ENCODE measurements at places on chromosomes 11 and 22.
A peak's percentile ranks its signal among the peaks of the same experiment; 100 is the strongest.

DNA sequence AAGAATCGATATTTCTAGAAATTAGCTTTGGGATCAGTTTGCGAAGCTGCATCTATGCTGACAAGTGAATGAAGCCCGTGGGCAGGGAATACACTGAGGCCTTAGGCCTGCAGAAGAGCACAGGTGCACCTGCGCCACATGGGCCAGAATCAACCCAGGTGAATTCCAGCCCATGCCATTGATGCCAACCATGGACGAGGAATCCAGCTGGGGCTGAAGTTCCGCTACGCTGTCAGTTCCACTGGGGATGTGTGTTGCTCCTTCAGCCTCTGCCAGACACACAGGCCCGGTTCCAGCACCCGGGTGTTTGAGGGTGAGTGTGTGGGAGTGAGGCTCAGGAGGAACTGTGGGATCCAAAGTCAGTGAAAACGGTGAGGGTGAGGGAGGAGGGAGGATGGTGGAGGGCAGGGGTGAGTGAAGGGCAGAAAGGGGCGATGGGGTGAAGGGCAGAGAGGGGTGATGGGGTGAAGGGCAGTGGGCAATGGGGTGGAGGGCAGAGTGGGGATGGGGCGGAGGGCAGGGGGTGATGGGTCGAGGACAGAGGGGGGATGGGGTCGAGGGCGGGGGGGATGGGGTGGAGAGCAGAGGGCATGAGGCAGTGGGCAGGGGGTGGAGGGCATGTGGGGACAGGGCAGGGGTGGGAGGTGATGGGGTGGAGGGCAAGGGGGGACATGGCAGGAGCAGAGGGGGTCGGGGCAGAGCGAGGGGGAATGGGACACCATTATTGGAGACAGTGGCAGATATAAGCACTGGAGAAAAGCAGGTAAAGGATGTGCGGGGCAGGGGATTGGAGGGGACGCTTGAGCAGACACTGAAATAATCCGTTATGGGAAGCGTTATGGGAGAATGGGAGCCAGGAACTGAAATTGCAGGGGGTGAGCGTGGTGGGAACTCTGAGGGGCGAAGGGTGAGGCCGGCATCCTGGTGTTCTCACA is 931.6 kb downstream of the BRD1 start:
- DNase-seq: no peak

- DNase-seq: no peak
Measured at GRCh38 chr22:20588843-20589581, 81.6 kb downstream of the MED15 start.

- peak; percentile 46 for DNase-seq
Measured at GRCh38 chr11:70755410-70756158, 357.3 kb downstream of the CTTN start.

- no peak for DNase-seq
Measured at GRCh38 chr11:113991170-113991569, 16.3 kb downstream of the HTR3A start.

- DNase-seq: no peak
Measured at GRCh38 chr22:28956506-28956905, 73.1 kb downstream of the ZNRF3 start.

GRCh38 chr22:31983911-31984656 is 39.7 kb downstream of the YWHAH start:
- peak; percentile 4 for DNase-seq

- DNase-seq: no peak
Measured at GRCh38 chr11:124085997-124086846, 29.0 kb upstream of the VWA5A start.

GRCh38 chr11:2210366-2211112 is 38.9 kb upstream of the TH start:
- no peak for DNase-seq

DNA sequence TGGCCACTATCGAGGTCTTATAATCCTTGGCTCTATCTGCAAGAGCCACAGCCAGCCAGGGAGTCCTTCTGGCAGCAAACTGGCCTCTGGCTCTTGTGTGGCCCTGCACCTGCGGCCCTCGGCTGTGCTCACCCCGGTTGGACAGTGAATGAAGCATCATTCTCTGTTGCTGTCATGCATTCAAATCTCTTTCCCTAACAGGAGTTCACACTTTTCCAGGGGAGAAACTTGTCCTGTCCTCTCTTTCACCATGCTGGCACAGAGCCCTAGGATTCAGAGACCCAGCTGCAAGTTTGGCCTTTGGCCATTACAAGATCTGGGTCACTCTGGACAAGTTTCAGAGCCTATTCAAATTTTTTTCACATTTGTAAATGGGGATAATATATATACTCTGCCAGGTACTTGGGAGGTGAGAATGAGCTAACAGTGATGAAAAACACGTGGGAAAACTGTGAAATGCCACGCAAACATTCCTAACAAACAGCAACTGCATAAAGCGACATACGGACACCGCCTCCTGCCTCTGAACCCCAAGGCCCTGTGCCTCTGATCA is 34.2 kb downstream of the TMEM184B start:
- no peak for DNase-seq

GRCh38 chr11:82303671-82304070 is 430.0 kb downstream of the FAM181B start:
- no peak for DNase-seq

DNA sequence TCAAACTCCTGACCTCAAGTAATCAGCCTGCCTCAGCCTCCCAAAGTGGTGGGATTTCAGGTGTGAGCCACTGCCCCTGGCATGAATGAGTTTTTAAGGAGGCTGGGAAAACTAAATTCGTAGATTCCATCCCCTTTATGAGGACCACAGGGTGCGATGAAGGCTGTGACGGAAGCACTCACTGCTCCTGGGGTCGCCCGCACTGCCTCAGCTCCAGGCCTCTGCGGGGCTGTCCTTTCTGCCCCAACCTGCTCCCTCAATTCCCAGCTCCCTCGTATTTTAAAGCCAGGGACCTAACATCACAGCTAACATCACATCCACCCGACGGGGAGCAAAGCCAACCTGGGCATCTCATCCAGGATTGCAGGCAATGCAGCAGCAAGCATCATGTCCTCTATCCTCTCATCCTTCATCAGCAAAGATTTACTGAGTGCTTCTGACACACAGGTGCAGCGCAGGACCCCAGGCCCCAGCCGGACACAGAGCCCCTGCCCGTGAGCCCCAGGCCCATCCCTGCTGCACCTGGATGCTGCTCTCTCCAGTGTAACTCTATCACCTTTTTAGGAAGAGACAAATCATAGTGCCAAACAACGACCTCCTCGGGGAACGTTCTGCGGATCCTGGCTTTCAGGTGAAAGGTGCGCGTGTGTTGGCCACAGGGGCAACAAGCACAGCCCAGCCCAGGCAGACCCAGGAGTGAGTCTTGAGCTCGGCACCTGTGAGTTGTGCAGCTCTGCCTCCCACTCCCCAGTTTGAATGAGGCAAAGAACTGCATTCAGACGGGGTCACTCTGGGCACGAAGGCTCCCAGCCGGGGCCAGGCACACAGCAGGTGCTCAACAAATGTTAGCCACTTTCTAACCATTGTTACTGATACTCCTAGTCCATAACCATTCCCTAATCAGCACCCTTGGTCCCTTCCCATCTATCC is 134.3 kb downstream of the CRYBB2 start:
- DNase-seq: no peak

GRCh38 chr11:84969103-84969502 is 658.0 kb downstream of the DLG2 start:
- peak; percentile 1 for DNase-seq

- DNase-seq: peak; percentile 57
Measured at GRCh38 chr11:88337987-88338668, 592 bp upstream of the CTSC start.

GRCh38 chr11:128687321-128687720 is 6.6 kb upstream of the FLI1 start:
- DNase-seq: no peak

- no peak for DNase-seq
Measured at GRCh38 chr11:125649465-125650166, 24.7 kb downstream of the CHEK1 start.

DNA sequence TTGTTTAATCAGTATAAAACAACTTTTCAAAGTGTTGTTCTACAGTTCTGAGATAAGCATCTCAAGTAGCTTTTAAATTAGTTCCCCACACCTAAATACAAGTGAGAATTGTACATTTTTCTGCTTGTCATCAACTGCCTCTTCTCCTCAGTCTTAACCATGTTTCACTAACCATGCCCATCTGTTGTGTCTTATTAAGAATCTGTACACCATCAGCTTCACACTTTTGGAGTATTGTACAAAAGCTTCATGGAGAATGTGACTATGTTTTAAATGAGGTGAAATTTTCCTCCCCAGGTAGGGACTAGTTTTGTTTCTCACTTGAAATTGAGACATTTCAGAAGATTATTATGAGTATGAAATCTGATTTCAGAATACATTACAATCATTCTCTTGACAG is 52.4 kb downstream of the SIK2 start:
- no peak for DNase-seq

GRCh38 chr22:26672060-26672471 is 14.7 kb downstream of the MIAT start:
- DNase-seq: no peak

DNA sequence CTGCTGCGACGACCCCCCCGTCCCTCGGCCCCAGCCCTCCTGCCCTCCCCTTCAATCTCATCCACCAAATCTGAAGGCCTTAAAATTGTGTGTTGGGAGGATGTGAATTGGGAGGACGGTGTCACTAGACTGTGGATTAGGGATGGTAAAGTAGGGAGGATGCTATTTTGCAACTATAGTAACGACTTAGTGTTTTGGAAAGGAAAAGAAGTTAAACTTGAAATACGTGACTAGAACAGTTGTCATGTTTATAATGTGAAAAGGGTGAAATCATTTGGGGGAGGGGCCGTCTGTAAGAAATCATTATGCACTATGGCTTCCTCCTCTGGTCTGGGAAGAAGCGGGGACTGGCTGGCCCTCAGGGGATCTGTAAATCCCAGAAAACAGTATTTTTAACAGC is 43.4 kb upstream of the NNMT start:
- DNase-seq: no peak

DNA sequence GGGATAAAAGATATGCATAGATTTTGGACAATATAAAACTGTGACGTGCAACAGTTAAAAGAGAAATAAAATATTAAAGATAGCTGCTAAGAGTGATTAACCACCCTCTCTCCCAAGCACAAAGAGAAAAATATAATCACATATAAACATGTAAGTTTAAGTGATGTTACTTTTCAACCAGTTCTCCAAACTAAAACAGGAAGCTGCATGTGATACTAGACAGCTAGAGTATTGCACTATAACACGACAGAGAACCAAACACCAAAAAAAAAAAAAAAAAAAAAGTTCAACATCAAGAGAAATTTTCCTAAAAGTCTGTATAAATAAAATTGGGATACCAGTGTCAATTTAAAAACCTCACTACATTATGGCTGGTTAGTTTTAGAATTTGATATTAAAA is 79.1 kb downstream of the PICALM start:
- DNase-seq: no peak

DNA sequence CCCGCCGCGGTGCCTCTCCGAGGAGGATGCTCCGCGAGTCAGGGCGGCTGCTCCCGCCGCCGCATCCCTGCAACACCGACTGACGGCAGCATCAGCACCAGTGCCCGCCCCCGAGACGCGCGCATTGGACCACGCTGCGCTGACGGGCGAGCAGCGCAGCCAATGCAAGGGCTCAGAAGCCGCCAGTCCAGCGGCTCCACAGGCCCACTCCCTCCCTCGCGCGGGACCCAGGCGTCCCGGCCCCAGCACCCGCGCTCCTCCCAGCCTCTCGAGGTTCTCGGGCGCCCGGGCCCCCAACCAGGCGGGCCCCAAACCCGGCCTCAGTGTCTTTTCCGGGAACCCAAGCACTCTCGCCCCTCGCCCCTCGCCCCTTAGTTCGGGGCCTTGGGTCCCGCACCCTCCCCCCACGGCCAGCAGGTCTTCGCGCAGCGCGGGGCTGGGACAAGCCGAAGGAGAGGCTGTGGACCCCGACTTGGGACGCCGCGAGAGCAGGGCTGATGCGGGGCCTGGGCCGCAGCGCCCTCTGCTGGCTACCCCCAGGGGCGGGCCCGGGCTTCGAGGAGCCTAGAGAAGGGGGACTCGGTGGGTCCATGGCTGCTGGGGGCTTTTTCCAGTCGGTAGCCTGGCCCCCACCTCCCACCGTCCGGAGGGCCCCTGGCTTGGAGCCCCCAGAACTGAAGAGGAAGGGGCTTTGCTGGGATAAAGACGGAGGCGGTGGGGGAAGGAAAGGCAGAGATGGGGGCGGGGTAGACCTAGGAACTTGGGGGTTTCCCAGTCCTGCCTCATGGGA is at the start of gene NRXN2:
NRXN2 (minus strand) TSS at position 81 of the 790 bp plus-strand sequence. CDS start 9,498 bp downstream, outside the sequence.
- peak; percentile 64 for DNase-seq

DNA sequence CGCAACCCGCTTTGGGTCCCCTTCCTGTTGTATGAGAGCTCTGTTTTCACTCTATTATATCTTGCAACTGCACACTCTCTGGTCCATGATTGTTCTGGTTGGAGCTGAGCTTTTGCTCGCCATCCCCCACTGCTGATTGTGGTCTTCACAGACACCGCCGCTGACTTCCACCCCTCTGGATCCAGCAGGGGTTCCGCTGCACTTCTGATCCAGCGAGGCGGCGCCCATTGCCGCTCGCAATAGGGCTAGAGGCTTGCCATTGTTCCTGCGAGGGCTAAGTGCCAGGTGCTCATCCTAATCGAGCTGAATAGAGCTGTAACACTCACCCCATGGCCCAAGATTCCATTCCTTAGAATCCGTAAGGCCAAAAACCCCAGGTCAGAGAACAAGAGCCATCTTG is 1905.8 kb upstream of the RAG2 start:
- no peak for DNase-seq

DNA sequence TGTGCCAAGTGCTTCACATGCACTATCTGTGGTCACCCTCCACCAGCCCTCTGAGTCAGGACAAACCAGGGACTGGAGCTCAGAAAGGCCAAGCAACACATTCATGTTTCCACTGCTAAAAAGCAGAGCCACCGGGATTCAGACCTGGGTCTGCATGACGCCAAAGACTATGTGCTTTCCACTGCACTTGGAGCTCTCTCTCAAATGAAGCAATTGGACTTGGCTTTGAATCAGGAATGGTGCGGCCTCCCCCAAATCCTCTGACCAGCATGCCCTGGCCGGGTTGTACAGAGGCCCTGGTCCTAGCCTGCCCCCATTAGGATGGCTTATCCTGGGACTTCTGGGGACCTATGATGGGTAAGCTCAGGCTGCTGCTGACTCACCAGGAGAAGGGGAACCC is 80.7 kb downstream of the PKNOX2 start:
- no peak for DNase-seq

DNA sequence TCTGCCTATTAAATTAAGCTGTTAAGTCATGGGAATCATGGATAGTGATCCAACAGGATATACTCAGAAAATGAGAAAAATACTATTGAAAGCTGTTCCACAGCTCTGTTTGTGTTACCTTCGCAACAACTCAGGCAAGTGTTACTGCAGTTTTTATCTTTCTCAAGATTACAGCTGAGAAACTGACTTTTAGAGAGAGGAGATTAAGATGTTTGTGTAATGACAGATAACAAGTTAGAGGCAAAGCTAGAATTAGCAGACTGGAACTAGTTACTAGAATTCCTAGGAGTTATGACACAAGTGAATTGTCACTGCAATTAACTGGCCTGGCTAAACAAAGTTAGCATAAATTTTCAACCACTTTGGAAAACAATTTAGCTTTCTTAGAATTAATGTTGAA is 1.6 kb downstream of the SLN start:
- DNase-seq: no peak

- peak; percentile 9 for DNase-seq
Measured at GRCh38 chr22:19974268-19974861, 32.7 kb upstream of the TXNRD2 start.

Data from kidney glomerular epithelial cell (primary cell).